ENCODE measurements at places on chromosomes 7 and 10. TPM values are rescaled to one million over a fixed set of nuclear protein-coding genes. Genes with fewer than 3 reads are reported as not detected.
A peak's percentile ranks its signal among the peaks of the same experiment; 100 is the strongest.

- no peak for DNase-seq
These were observed 93.3 kb downstream of the FAM53B start for GRCh38 chr10:124650820-124651401.

DNA sequence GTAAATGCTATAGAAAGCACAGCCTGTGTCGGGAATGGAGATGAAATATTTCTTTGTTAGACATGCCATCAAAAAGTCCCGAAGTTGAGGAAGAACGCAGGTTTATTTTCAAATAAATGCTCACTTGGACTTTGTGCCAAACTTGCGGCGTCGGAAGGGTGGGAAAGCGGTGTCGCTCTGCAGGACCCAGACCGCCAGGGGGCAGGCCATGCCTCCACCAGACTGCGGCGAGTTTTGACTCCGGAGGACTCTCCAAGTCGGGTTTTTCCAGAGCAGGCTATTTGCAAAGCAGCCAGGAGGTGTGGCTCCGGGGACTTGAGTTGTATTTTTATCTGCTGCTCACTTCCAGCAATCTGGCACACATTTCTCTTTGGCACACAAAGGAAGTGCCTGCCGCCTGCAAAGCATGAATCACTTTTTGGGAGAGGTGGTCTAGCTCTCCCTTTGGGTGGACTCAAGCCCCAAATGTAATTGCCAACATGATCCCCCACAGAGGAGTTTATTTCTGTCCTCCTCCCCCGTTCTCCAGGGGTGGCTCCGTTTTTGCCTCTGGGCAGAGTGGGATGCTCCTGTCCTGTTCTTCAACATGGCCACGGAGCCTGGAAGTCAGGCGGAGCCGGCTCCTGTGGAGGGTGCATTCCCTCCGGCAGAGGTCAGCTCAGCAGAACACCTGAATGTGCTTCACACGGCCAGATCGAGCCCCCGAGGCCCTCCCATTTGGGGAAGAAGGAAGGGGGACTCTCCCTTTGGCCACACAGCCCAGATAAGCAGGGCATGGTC is 82.3 kb upstream of the GPR26 start:
- peak; percentile 32 for DNase-seq

DNA sequence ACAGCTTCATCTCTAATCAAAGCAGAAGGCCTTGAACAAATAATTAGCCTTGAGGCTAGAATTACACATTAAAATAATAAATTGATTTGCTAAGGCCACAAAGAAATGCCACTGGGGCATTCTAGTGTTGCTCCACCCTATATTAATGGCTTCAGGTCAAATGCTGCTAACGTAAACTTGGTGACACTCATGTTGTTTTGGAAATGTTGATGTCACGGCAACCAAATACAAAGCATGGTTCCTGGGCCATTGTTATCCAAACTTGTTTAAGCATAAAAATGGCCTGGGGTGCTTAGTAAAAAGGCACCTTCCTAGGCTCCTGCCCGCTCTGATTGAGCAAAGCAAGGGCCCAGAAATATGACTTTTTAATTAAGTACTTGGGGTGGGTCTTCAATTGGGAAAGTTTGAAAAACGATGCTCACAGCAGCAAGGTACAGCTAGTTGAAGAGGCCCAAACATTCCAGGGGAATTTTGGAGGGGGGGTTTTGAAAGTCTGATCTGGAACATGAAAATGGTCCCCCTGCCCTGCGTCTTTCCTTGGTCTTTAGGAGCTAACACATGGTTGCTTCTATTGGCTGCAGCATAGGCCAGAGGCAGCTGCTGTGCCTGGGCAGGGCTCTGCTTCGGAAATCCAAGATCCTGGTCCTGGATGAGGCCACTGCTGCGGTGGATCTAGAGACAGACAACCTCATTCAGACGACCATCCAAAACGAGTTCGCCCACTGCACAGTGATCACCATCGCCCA is 67.8 kb downstream of the ABCC2 start:
- DNase-seq = no peak

DNA sequence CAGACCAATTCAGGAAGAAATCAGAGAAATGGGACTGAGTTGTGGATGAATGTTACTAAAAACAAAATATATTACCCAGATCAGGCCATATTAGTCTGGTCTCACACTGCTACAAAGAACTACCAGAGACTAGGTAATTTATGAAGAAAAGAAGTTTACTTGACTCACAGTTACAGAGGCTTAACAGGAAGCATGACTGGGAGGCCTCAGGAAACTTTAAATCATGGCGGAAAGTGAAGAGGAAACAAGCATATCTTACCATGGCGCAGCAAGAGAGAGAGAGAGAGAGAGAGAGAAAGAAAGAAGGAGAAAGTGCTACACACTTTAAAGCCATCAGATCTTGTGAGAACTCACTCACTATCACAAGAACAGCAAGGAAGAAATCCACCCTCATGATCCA is 636.8 kb upstream of the GRM3 start:
- no peak for DNase-seq

DNA sequence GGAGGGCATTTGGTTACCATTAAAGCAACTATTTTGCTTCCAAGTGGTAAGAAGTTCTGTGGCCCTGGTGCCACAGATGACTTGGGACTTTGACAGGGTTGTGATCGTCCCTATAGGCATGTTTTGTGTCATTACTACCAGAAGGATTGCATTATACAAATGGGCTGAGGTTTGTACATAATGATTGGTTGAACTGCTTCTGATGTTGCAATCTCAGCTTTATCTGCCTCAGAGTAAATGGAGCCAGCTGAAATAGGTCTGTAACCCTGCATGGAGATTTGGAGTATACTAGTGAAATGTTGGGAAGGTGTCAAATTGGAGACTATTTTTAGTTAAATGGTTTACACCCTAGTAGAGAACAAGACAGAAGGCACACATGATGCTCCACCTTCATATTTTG is 46.1 kb upstream of the SEPTIN7 start:
- no peak for DNase-seq

GRCh38 chr7:38185395-38186307 is 7.6 kb downstream of the STARD3NL start:
- no peak for DNase-seq

GRCh38 chr10:71250405-71250804 is 38.0 kb downstream of the UNC5B start:
- no peak for DNase-seq

- no peak for DNase-seq
These were observed 13.8 kb upstream of the MPP7 start for GRCh38 chr10:28316696-28317095.

- no peak for DNase-seq
These were observed 25.9 kb downstream of the TAX1BP1 start for GRCh38 chr7:27765841-27766240.

DNA sequence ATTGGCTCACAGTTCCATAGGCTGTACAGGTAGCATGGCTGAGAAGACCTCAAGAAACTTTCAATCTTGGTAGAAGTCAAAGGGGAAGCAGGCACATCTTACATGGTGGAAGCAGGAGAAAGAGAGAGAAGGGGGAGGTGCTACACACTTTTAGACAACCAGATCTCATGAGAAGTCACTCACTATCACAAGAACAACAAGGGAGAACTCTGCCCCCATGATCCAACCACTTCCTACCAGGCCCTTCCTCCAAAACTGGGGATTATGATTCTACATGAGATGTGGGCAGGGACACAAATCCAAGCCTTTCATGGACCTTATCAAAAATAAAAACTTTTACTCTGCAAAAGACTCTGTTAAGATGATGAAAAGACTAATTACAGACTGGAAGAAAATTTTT is 183.2 kb upstream of the TRIM24 start:
- DNase-seq = no peak

DNA sequence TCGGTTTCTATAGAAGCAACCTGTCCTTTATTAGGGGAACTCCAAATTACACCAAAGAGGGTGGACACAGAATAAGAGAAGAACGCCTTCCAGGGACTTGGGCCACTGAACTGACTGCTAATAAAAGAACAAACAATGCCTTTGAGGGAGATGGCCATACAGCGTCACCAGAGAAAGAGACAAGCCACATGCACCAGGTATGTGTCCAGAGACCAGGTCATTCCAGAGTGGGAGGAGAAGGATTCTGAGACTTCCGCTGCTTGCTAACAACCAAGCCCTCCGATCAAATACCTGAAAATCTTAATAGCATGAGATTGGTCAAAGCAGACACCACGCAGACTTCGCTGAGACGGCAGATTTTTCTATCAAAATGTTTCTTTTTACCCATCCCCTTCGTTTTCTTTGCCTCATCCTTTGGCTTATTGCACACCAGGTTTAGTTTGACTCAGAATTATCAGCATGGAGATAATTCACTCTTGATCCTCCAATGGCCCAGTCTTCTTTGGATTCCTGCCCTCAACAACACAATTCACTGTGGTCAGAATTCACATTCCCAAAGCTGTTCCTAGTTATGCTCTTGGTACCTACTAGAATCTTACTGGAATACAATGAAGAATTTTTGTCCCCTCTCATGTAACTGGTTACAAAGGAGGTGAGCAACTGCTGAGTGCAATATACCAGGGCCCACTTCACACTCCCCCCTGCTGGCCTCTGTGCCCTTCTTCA is 87.4 kb upstream of the DDC start:
- no peak for DNase-seq

- peak; percentile 27 for DNase-seq
These were observed 31.1 kb downstream of the NET1 start for GRCh38 chr10:5443429-5443828.

- peak; percentile 35 for DNase-seq
These were observed 22.2 kb upstream of the PARP12 start for GRCh38 chr7:140084972-140085371.

GRCh38 chr7:104207731-104208420 is at the start of gene ORC5:
ORC5 (minus strand) TSS chr7:104208013; CDS start chr7:104207904, 109 bp downstream.
- DNase-seq = peak; percentile 84

DNA sequence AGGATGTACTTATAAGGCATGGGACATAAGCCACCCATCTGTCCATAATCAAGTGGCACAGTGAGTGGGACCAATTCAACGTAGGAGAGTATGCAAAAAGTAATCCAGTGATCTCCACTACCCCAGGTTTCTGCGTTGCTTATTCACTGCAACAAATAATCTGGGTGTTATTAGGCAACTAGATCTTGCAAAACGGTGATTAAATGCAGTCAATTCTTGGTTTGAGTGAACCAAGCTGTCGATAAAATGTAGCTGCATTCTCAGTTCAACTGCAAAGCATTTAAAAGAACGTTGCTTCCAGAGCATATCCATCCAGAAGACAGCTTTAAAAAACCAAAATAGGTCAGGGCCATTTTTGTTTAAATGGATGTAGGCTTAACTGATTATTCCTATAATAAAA is 5.0 kb downstream of the LSMEM1 start:
- DNase-seq = no peak

DNA sequence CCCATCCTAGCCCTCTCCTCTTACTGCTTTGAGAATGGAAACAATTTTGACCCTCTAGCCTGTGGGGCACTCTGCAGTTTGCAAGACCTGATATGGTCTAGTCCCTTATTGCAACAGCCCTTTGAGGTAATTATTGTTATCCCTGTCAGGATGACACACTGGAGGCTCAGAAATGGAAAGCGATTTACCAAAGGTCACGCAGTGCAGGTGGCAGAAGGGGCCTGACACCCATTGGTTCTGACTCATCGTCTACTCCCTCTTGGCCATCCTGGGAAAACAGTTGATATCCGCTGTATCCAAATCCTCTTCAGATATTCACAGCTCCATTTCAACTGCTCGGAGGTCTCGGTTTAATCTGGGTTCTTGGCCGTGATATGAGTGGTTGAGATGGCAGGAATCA is 44.7 kb upstream of the AQP1 start:
- DNase-seq = no peak

GRCh38 chr10:31083765-31084184 is 52.1 kb upstream of the ZNF438 start:
- DNase-seq = peak; percentile 39

DNA sequence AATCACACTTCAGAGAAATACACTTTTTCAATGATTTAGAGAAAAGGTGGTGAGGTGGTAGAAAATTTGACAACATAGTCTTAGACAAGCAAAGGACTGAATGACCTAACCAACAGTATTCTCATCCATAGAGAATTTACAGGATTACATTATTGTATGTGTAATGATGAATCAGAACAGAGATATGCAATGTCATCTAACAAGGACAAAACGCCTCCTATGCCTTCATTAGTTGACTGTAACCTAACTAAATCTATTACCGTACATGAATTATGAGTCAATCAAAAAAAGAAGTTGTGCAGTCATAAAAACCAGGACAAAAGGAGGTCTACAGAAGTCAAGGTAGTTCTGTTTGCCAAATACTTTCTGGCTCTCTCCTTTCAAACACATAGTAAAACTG is 66.5 kb downstream of the RAB11FIP2 start:
- DNase-seq = no peak

DNA sequence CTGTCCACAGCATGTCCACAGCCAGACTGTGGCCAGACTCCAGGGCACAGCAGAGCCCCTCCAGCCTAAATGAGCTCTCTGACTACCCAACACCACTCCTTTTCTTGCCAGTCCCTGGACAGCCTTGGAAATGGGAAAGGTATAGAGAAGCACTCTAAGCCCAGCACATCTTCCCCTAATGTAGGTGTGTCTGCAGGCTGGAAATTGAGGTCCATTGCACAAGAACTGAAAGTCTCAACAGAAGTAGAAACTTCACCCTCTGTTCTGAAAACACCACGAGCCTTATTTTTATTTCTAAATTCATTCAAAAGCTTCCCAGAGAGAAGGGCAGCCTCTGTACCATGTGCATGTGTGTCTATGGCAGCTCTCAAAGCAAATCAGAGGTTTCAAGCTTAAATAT is 3.7 kb upstream of the KCNMA1 start:
- DNase-seq = no peak

DNA sequence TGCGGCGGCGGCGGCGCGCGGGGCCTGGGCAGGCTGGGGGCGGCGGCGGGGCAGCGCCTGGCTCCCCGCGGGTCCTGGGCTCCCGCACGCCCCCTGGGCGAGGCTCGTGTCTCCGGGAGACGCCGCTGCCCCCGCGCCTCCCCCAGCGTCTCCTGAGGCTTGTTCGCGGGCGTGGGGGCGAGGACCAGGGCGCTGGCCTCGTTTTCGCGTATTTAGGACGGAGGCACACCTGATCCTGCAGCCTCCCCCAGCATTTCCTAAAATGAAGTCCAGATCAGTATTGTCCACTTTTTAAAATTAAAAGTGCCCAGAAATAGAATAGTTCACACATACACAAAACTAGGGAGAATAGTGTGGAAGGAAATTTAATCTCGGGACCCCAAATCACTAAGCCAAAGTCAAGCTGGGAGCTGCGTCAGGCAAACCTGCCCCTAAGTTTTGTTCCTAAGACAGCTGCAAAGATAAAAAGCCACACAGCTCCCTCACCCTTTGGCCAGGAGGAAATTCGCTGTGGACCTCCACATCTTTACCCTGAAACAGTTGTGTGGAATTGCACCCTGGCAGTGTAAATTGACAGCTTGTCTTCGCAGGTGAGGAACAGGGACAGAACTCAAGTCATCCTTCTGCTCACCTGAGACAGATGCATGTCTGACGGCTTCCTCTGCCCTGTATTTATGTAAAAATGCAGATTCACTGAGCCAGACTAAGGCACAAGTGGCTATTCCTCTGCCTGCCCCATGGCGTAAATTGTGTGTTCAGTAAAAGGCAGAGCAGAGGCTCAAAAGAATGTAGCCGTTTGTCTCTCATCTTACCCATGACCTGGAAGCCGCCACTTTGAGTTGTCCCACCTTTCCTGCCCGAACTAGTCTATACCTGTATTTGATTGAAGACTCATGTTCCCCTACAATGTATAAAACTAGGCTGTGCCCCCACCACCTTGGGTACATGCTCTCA is 740 bp downstream of the GALNT11 start:
- peak; percentile 28 for DNase-seq

Gene LFNG
- 73.3 TPM for polyA plus RNA-seq

Gene IL2RA
- polyA plus RNA-seq = 7.2 TPM

Gene EPDR1
- not detected for polyA plus RNA-seq

Gene VSTM2A
- polyA plus RNA-seq = not detected

Gene DNAH11
- not detected for polyA plus RNA-seq

Gene KRIT1
- 48.1 TPM for polyA plus RNA-seq

Gene BUD23
- polyA plus RNA-seq = 84.7 TPM

Gene VWC2
- polyA plus RNA-seq = not detected

Gene ASIC3
- polyA plus RNA-seq = 5.0 TPM

Gene CDHR1
- 0.31 TPM for polyA plus RNA-seq

Gene UBE2D4
- polyA plus RNA-seq = 5.8 TPM

Measured in B cell (primary cell).